Cerebellar nuclear complex (tissue), 1 donor: ENCODE measurements at places on chromosomes 4 and X.

DNA sequence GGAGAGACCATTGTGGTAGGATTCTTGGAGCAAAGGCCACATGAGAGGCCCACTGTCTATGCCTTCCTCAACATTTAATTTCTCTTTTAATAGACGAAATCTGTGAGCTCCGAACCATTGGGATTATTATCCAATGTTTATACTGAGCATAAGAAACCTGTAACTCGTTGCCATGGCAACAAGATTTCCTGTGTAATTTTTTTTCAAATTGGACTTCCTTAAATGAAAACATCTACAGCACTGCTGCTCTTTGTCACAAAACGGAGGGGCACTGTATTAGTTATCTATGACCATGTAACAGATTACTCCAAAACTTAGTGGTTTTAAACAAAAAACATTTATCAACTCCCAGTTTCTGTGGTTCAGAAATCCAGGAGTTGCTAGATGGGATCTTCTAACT, 38.7 kb downstream of the PPP1R2C start:
- no peak for DNase-seq

GRCh38 chrX:137926090-137926489, 360.2 kb downstream of the ZIC3 start:
- no peak for DNase-seq

GRCh38 chrX:152942077-152942442, 44.2 kb downstream of the ZNF185 start:
- no peak for DNase-seq

GRCh38 chr4:73952352-73952751, 29.5 kb downstream of the PF4 start:
- DNase-seq: no peak

DNA sequence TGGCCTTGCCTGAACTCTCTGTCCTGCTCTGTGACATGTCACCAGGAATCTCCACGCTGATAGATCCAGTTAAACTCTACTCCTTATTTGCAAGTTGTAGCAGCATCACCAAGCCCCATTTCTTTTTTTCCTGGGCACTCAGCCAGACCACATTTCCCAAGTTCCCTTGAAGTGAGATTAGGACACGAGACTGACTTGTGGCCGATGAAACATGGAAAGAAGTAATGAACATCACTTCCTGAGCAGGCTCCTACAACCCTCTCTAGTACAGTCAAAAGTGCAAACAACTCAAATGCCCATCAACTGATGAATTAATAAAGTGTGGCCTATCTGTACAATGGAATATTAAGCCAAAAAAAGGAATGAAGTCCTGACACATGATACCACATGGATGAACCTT, 74.6 kb downstream of the MAP3K15 start:
- no peak for DNase-seq

DNA sequence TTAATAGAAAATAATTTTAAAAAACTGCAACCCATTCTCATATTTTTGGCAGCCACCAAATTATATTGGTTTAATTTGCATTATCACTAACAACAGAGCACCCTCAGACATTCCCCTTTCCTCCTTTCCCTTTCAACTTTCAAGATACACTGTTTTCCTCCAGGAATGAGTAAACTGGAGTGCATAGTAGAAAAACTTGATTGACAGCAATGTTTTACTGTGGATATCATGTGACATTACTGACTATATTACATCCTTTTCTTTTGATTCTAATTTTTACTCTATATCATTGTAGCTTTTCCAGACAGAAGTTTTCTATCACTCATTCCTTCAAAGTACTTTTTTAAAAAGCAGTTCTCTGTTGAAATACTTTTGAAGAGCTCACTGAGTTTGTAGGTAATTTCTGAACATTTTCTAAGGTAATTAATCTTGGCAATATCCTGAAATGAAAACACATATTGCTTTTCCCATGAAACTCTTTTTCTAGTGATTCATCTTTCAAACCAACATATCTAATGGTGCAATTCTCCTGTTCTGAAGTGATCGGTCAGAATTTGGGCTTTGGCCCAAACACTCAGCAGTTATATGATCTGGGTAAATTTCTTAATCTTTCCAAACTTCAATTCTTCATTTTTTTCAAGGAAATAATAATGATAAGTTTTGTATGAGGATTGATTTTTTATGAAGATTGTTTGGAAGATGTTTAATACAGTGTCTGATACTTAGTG, 920.4 kb upstream of the EPHA5 start:
- DNase-seq: no peak

- DNase-seq: no peak
Observed at GRCh38 chr4:151727365-151727764, 33.4 kb downstream of the GATB start.

DNA sequence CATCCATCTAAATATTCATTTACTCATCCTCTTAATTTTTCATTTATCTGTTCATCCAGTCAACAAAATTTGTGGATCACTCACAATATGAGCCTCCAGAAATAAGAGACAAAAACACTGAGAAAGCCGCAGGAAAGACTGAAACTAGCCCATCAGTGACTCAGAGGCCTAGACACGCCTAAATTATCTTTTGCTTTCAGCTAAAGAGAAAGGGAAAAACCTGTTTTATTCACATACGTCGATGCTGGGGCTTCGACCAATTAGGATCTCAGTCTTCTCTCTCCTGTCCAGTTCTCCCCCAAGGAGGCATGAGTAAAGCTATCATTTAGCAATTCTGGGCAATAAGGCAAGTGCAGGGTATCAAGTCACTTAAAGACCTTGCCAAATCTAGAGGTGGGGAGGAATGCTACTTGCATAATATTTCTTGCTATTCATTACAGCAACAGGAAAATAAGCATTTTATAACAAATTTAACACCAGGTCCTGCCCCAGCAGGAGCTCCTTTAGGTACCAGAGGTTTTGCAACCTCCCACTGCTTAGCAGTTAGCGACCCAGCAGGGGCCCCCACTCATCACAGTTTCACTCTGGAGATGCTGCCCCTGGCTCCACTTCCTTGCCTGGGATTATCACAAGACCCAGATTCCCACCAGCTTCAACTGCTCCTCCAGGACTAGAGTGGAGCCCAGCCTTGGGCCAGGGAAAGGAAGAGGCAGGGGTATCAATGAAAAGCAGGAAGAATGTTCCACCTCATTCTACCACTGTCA, 30.1 kb upstream of the TMEM154 start:
- no peak for DNase-seq

DNA sequence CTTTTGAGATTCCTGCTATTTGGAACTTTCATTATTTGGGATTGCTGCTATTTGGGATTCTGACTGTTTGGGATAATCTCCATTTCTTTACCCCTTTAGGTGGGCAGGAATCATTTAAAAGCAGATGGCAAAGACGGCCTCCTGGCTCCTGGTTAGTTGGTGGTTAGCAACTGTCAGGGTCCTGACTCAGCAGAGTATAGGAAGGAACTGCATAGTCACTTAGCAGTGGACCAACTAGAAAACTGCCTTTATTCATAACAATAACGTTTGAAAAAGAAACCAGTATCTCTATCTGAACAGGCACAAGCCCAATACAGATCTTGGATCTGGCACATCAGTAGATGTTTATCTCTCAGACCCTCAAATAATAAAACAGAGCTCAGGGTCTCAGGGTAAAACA, 469.7 kb upstream of the FGF16 start:
- no peak for DNase-seq

GRCh38 chrX:13128104-13128503, 83.7 kb upstream of the FAM9C start:
- no peak for DNase-seq

DNA sequence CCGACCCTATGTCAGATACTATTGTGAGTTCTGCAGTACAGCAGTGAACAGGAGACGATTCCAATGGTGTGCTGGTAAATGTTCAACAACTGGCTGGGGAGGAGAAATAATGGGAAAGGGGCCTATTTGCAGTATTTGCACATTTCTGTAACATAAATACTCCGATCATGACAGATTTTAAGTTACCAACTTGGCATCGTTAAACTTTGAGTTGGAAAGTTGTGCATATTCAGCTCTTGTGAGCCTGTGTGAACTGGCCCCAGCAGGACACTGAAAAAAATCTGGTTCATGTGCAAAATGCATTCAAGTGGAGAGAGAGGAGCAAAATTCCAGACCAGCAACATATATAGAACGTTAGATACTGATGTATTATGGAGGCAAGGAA, 175.0 kb downstream of the MAPK10 start:
- no peak for DNase-seq

DNA sequence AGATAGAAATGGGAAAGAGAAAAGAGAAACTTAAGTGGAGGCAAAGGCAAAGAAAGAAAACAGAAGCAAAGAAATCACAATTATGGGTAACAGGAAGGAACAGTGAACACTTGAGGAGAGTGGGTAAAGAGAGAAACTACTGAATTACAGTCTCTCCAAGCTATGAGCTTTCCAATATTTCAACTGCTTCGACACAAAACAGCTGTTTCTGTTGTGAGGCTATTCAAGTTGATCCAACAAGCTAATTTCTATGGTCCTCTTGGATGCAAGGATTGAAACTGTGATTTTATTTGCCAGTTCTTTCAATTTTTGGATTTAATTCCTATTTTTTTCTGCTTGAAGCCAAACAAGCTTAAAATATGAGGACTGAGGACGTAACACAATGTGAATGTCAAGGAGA, 80.5 kb upstream of the ADGRA3 start:
- DNase-seq: no peak

GRCh38 chr4:89491761-89492160, 184.2 kb upstream of the GPRIN3 start:
- DNase-seq: no peak

DNA sequence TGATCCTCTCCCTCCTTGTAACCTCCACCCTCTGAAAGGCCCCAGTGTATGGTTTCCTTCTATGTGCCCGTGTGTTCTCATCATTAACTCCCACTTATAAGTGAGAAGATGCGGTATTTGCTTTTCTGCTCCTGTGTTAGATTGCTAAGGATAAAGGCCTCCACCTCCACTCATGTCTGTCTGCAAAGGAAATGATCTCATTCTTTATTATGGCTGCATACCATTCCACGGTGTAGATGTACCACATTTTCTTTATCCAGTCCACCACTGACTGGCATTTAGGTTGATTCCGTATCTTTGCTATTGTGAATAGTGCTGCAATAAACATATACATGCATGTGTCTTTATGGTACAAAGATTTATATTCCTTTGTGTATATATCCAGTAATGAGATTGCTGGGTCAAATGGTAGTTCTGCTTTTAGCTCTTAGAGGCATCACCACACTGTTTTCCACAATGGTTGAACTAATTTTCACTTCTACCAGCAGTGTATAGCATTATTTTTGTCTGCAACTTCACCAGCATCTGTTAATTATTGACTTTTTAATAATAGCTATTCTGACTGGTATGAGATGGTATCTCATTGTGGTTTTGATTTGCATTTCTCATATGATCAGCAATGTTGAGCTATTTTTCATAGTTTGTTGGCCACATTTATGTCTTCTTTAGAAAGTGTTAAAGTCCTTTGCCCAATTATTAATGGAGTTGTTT, 1030.9 kb downstream of the FSTL5 start:
- no peak for DNase-seq

- DNase-seq: no peak
Observed at GRCh38 chrX:97763391-97763790, 879.7 kb downstream of the RPA4 start.

- no peak for DNase-seq
Observed at GRCh38 chr4:184344435-184344834, 126.8 kb upstream of the ENPP6 start.

DNA sequence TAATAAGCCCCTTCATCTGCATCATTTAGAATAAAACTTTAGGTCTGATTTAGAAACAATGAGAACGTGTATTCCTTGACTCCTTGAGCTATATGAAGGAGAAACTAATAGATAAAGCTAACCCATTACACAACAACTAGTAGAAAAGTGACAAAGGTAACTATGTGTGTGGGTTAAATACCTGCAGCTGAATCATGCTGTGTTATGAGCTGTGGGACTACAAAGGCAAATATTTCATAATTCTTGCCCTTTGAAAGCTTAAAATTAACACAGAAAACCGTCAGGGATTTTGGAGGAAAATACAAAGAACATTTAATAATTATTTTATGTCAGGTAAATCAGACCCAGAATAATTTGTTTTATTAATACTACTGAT, 898 bp upstream of the NDP start:
- no peak for DNase-seq

DNA sequence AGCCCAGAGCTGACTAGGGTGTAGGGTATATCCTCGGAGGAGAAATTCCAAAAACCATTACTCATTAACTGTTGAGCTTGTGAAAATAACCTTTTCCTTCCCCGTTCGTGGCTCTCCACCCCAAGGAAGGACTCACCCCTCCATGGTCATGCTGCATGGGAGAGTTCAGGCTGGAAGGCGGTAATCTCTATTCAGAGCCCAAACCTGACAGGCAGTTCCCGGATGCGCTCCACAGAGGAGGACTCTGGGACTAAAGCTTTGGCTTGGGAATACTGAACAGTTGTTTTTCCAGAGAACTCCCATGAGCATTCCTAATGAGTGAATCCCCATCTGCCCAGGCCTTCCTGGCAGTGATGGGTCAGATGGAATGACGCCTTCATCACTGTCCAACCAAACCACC, 125.4 kb downstream of the BCOR start:
- no peak for DNase-seq

DNA sequence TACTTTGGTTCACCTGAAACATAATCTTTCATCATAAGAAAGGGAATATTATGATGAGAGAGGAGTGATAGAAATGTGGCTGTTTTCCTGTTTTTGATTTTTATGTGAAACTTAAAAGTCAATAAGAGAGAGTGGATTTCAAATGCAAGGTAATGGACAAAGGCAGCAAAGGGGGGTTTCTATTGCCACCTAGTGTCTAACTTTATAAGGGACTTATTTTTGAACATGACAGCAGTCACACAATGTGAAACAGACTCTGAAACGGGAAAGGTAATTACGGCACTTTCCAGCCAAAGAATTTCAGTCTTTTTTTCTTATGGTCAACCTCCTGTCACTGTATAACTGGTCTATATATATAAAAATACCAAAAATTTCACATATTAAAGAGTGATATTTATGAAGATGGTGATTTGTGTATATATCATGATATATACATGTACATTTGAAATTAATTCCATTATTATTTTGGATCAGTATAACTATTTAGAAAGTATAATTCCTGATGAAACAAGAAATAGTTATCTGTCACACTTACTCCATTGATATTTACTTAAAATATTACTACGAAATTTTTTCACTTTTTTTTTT, 127.1 kb downstream of the FBXO8 start:
- DNase-seq: no peak

GRCh38 chr4:89070041-89070440, 13.1 kb upstream of the FAM13A start:
- DNase-seq: no peak

DNA sequence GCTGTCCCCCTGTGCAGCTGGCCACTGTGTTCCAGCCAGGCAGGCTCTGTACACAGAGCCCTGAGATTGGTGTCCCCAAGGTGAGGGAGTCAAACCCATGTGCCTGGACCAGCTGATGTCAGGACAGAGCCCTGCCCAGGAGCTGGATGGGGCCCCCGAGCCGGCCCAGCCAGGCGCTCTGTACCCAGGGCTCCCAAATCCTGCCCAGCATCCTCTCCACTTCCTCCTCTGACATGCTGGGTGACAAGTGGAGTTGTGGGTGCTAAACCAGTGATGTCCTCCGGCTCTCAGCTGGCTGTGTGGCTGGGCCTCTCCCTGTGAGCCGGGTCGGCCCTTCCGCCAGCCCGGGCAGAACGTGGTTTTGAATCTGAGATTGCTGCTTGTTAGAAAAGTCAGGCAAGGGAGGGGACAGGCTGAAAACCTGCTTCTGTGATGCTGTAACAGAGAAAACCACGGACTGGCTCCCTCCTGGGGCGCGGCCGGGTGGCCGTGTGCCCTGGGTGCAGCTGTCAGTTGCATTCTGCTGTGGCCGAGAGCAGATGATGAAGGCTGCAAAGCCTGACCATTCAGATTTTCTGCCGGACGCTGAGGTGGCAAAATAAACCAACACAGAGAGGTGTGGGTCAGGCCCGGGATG, 7.9 kb upstream of the CPLX1 start:
- DNase-seq: no peak
